ENCODE measurements at places on chromosomes 4 and X.
A peak's percentile ranks its signal among the peaks of the same experiment; 100 is the strongest.

DNA sequence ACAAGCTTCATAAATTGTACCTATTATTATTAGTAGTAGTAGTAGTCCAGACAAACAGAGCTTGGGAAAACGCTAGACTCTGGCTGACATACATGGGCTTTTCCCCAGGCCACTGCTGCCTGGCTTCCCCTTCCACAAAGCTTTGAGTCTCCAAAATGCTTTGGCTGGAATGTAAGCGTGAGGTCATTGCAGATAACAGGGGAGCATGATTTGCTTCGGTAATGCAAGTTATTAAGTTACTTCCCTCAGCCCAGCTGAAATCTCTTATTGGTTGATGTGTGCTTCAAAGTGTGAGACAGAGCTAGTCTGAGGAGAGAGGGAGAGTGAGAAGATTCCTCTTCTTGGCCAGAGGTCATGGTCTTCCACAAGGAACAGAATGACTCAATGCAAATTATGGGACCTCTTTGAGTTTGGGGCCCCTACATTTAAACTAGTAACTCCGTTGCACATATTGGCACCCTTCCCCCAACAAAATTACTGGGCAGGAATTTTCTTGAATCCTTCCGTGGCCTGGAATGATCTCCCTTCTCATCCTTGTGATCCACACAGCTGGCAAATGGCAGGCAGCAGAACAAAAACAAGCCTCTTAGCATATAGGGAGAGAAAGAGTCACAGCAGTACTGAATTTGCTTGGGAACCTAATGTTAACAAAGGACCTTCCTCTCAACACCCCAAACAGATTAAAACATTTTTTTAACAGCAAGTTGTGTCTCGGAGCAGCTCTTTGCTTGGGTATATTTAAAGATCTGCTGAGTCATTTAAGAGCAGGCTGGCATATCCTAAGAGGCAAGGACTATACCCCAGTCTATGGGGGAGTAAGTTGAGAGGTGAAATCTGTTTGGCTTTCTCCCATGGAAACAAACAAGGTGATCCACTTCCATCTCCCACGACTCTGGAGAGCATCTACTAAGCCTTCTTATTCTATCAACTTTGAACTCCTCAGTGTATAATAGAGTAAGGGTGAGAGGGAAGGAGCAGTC, 19.9 kb downstream of the AR start:
- DNase-seq: no peak

DNA sequence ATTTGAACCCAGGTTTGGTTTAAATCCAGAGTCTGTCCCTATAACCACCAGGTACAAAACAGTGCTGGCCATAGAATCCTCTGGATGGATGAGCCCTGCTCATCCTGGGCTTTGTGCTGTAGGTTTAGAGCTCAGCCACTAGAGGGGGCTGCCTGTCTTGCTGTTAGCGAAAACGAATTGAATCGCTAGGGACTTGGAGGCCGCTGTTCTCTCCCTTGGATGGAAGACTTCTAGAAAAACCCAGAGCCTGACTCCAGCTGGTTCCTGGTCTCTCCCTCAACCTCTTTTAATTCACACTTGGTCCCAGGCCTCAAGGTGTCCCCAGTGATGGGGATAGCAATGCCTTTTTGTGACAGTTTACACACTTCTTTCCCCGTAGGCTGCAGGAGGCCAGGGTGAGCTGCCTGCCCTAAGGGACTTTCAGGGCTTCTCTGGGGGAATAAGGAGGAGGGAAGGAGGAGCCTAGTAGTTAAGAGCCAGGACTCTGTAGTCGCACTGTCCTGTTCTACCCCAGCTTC, 8.7 kb downstream of the RIPPLY1 start:
- DNase-seq: peak; percentile 17

GRCh38 chr4:147863111-147863747, 131.3 kb downstream of the ARHGAP10 start:
- DNase-seq: no peak

DNA sequence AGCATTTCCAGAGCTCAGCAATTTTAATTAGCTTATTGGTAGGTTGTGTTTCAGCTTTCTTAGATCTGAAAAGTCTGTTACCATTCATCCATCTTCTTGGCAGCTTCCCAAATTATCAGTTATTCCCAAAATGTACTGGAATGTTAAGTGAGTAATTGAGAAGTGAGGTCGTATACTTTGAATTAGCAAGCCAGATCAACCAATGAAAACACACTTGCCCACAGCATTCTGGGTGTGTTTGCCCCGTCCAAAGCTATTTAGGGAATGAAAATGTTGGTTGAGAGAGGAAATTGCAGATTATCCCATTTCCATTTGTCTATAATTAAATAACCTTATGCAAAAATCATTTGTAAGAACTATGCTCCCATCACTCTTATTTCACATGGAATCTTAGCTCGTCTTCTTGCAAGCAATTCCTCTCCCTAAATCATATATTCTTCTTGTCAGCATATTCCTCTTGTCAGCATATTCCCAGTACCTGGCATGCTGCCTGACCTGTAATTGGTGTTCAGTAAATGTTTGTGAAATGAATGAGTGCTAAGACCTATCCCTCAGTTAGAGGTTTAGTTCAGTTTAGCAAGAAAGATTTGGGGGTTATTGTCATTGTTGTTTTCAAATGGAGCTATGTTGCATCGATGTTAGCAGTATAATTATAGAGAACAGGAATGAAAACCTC, 23.3 kb upstream of the ANTXR2 start:
- DNase-seq: no peak

DNA sequence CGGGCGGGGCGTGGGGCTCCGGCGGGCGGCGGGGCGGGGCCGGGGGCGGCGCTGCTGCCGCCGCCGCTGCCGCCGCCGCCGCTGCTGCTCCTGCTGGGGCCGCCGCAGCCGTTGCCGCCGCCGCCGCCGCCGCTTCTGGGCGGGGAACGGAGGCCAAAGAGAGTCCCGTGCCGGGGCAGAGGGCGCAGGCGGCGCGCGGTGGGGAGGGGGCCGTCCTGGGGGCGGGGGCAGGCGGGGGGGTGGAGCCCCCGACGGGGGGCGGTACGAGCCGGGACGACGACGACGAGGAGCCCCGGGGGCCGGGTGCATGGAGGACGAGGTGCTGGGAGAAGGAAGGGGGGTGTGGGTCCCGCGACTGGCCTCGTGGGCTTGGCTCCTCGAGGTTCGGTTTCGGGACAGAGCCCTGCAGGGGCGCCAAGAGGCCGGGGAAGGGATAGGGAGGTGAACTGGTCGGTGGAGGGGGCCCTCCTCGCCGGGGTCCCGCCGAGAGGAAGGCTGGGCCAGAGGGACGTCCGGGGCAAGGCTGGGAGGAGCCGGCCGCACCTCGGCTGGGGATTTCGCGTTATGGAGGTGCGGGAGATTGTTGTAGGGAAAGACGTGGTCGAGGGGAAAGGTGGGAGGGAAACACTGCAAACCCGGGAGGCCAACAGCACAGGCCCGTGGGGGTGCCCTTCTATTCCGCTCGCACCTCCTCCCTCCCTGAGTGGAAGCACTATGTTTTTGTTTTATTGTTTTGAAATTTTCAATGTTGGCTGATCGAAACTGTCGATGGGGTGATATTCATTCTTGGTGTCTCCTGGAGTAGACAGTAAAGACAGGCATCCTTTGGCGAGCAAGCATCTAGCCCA, 1.9 kb downstream of the BCORL1 start:
- no peak for DNase-seq

DNA sequence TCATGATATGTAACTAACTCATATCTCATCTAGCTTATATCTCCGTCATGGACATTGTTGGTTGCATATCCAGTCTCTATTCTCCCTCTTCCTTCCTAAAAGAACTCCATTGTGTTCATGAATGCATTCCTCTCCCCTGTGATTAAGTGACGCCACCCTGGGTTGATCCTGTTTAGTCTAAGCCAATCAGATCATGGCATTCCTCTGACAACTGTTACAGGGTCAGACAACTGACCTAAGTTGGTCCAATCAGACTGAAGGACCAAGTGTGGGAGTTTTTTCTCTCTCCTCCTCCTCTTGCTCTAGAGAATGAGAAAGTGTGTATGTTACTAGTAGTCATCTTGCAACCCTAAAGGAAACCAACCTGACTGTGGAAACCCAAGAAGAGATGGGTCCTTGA, 3.6 kb downstream of the APOO start:
- DNase-seq: no peak

DNA sequence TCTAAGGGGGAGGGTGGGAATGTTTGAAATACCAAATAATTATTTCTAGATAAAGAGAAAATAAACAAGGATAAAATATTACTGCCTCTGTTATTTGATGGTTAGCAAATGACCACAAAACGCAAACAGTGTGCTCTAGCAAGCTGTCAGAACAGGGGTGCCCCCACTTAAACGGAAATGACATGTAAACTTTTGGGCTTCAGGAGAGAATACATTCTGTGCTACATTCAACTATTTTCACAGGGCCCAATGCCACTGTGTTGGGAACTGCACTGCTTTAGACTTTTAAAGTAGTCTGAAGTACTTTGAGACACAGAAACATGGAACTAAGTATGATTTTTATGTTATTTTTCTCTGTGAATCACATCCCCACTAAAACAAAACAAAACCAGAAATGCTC, 14.1 kb downstream of the CD40LG start:
- DNase-seq: no peak

- no peak for DNase-seq
These were observed 97.7 kb upstream of the PTPN13 start for GRCh38 chr4:86496094-86497080.

- no peak for DNase-seq
These were observed 71.3 kb downstream of the STIM2 start for GRCh38 chr4:26931966-26932365.

DNA sequence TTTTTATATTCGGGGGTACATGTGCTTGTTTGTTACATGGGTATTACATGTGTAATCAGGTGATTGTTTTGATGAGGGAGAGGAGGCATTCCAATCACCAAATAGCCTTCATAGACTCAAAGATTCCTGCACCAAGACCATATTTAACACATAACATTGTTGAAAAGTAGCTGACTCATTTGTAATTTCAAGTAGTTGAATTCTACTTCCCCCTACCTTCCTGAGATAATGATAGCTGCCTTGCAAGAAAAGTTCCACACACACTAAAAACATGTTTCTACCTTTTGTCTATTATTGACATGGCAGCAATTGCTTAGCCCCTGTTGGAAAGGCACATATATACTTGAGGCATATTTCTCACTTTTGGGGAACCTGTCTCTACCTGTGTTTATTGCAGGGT, 16.1 kb downstream of the PGAM4 start:
- DNase-seq: no peak

GRCh38 chr4:44738615-44739014, 12.3 kb upstream of the GNPDA2 start:
- no peak for DNase-seq

- DNase-seq: no peak
These were observed 789.2 kb downstream of the KLHL13 start for GRCh38 chrX:117327373-117327772.

DNA sequence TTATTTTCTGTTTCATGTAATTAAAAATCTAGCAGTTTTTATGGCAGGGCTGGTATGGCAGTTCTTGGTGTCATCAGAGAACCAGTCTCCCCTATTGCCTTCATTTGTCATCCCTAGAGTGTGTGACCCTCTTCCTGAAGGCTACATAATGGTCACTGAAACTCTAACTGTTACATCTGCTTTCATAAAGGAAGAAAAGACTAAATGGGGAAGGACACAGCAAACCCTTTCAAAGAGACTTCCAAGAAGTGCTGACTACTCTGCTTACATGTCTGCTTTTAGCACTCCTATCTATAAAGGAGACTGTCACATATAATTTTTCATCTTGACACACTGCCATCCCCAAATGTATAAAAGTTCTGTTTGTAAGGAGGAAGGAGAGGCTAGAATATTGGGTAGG, 105.9 kb upstream of the DIAPH2 start:
- DNase-seq: no peak

DNA sequence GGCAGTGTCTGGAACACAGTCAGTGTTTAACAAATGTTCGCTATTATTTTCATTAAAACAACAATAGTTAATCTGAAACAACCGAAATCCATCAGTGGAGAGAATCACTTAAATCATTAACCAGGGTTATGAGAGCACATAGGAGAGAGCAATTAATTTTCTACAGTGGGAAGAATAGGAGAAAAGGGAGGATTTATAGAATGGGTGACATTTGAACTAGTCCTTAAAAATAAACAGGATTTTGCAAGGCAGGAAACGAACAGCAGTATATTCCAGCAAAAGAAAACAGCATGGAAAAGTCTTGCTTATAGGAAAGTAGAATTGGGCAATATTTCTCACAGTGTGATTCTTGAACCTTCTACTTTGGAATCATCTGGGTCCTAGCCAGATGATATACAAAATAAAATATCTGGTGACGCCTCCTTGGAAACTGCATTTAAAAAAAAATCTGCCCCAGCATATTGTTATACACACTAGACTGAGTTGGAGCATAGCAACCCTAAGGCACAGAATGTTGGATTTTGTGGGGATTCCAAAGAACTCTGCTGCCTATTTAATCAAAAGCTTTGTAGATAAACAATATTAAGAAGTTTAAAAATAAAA, 56.1 kb downstream of the INTS12 start:
- no peak for DNase-seq

DNA sequence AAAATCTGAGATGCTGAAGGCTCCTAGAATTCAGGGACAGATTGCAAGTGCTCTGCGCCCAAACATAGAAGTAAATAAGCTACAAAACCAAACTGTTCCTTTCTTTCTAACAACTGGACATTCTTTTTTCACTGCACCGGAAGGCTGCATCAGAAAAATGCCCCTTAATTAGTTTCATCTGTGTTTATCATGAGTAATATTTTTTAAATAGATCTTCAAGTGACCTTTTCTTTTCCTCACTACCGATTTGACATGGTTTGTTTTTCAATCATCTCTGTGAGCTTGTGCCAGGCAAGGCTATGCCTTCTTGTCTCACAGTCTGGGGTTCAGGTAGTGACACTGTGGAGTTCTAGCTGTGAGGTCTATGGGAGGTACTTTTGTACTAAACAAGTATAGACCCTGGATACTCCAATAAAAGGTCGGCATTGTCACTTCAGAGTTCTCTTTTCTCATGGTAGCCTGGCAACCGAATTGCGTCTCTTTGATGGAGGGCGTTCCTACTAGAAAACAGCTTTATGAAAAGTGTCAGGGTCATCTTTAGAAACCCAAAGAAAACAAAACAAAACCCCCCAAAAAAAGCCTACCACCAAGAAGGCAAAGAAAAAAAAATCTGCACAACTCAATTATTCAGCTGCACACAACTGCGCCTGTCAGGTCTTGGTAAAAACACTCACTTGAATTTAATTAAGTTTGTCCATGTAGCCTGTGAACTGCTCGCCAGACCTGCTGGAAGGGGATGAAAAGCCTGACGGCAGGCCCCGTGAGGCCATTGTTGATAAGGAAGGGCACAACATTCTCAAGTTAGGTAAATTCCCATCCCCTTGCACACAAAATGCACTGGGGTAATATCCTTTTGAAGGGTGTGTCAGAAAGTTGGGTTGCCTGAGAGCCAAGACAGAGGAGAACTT, 22.8 kb upstream of the ADAMTS3 start:
- DNase-seq: no peak

- no peak for DNase-seq
These were observed 50.5 kb downstream of the CXCL1 start for GRCh38 chr4:73919691-73920090.

- no peak for DNase-seq
These were observed 134.6 kb upstream of the BOD1L1 start for GRCh38 chr4:13762130-13762529.
